Right lobe of liver (tissue), 6 donors: ENCODE measurements at places on chromosomes 12 and 14. TPM values are rescaled to one million over a fixed set of nuclear protein-coding genes. Genes with fewer than 3 reads are reported as not detected.

Gene FAIM2
- total RNA-seq, result not detected

Gene TRPV4
- total RNA-seq, result 5.3 TPM

Gene NELL2
- total RNA-seq, result not detected

Gene COQ10A
- 25.1 TPM for total RNA-seq

Gene AICDA
- not detected for total RNA-seq

Gene KRT72
- not detected for total RNA-seq

Gene KRT74
- total RNA-seq, result not detected

Gene PIP4K2C
- total RNA-seq, result 15.9 TPM

Gene HAL
- 190 TPM for total RNA-seq

Gene POLE2
- total RNA-seq, result 0.73 TPM

Gene SRRM4
- not detected for total RNA-seq

Gene RND1
- total RNA-seq, result 6.4 TPM

Gene DTX1
- total RNA-seq, result 22.8 TPM

Gene P2RX2
- not detected for total RNA-seq

DNA sequence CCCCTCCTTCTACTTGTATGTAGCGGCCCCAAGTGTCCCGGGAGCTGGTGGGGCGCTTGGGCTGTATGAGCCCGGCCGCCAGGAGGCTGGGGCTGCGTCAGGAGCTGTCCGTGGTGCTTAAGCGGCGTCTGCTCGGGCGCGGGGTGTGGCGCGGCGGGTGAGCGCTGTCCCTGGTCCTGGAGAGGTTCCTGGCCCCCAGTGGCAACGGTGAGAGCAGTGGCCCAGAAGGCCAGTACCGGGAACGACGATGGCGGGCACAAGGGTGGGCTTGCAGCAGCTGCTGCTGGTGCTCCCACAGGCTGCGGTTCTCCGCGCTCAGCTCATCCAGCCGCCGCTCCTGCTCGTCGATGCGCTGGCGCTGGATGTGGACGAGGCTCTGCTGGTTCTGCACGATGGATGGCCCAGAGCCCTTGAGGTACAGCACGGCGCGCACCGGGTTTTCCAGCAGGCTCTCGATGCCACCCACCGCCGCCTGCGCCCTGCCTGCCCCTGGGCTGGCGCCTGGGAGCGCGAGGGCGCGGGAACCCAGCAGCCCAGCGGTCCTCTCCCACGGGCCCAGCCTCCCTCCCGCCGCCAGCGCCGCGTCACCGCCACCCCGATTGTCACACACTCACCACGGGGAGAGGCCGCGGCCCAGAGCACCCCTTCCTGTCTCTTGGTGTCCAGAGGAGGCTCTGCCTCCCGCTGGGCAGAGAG is 41.9 kb upstream of the FKBP4 start:
- peak; percentile 83 for DNase-seq
- H3K4me3 ChIP-seq, result no peak overlapping the region
- H3K27me3 ChIP-seq, result no peaks in the 10 kb centered on the region
- H3K4me1 ChIP-seq, result no peaks in the 10 kb centered on the region
- no peak overlapping the region for H3K27ac ChIP-seq

DNA sequence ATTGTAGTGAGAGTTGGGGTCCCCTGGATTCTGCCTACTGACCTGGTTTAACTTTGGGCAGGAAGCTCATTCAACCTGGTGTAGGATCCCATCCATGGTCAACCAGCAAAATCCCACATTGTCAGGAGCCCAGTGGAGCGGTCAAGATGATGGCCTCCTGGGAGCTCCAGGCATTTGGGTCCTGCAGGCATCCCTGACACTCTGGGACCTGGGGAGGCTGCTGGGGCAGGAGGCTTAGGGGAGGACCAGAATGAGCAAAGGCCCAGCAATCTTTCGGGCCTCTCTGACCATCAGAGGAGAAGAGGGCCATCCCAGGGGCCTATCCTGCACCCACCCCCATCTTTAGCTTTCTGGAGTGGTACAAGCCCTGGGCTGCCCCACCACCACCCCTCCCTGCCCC is 104.0 kb downstream of the PRMT8 start:
- no peaks in the 10 kb centered on the region for H3K4me1 ChIP-seq
- no peaks in the 10 kb centered on the region for H3K36me3 ChIP-seq
- H3K27ac ChIP-seq, result no peak overlapping the region
- no peak overlapping the region for H3K4me3 ChIP-seq

DNA sequence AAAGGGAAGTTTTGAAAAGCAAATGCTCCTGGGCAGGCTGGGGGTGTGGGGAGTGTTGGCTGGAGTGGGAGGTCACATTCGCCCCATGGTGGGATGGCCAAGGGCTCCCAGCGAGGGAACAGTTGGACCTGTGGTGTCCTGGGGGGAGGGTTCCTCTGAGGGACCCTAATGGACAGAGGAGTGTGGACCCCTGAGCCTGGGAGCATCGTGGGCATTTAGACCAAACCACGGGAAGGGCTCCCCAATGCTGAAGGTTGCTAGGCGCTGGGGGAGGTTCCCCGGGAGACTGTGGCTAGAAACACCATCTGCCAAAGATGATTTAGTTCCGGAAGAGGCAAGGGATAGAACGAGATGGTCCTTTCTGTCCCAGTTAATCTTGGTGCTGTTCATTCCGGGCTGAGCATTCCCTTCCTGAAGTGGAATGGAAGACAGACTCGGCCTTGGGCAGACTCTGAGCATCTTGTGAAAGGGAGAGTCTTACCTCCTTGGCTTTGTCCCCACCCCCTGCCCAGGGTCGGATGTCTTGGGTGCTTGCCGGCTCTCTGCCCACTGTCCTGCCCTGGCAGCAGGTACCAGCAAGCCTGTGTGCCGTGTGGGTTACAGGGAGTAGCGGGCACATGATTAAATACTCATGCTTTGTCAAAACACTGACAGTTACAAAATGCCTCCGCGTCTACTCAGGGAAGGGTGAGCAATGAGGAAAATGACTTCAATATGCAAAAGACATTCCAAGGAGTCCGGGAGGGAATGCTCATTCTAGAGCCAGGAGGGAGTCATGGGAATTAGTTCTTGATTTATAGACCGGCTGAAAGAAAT is 215.9 kb downstream of the CACNA1C start:
- peaks cover 10% of the 10 kb centered on the region for H3K4me1 ChIP-seq
- no peaks in the 10 kb centered on the region for H3K36me3 ChIP-seq
- no peak overlapping the region for H3K27ac ChIP-seq
- H3K27me3 ChIP-seq, result no peaks in the 10 kb centered on the region
- DNase-seq, result no peak

- H3K4me1 ChIP-seq, result no peaks in the 10 kb centered on the region
- H3K27me3 ChIP-seq, result no peaks in the 10 kb centered on the region
- H3K36me3 ChIP-seq, result no peaks in the 10 kb centered on the region
- DNase-seq, result no peak
Observed at GRCh38 chr12:47367912-47368537, 288.3 kb upstream of the AMIGO2 start.

DNA sequence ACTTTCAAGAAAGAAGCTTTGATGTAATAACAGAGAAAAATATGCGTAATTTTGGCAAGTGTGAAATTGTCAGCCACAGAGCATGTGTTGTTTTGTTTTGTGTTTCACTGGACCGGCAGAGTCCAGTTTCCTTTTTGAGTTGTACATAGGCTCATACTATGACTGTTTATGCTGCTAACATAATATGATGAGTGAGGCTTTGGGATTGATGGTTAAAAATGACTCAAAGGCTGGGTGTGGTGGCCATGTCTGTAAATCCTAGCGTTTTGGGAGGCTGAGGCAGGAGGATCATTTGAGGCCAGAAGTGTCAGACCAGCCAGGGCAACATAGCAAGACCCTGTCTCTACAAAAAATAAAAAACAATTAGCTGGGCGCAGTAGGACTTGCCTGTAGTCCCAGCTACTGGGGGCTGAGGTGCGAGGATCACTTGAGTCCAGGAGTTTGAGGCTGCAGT is 487.9 kb downstream of the PCNX1 start:
- H3K27me3 ChIP-seq, result no peaks in the 10 kb centered on the region
- DNase-seq, result no peak
- H3K36me3 ChIP-seq, result no peaks in the 10 kb centered on the region
- peak overlapping the region; percentile 28 for H3K27ac ChIP-seq
- peaks cover 12% of the 10 kb centered on the region for H3K4me1 ChIP-seq

- no peaks in the 10 kb centered on the region for H3K36me3 ChIP-seq
- no peak overlapping the region for H3K4me3 ChIP-seq
- no peaks in the 10 kb centered on the region for H3K4me1 ChIP-seq
- DNase-seq, result no peak
- no peak overlapping the region for H3K27ac ChIP-seq
- H3K27me3 ChIP-seq, result no peaks in the 10 kb centered on the region
Observed at GRCh38 chr12:5384015-5384414, 47.9 kb upstream of the NTF3 start.

DNA sequence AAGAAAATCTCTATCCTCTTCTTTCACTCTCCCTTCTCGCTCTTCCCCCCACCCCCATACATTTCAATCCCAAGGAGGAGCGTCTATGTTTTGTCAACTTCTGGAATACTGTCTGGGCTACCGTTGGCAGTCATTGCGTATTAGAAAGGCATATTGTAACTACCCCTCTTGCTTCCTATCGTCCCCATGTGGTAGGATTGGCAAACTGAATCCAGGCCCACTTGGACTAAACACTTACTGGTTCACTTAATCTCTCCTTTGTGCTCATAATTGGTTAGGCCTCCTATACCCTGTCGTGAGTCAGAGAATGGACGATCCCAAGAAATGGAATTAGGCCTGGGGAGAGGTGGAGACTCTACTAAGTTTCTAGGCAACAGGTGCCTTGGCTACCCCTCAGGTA is 68.8 kb upstream of the SLC8A3 start:
- no peak overlapping the region for H3K27ac ChIP-seq
- no peaks in the 10 kb centered on the region for H3K36me3 ChIP-seq
- no peaks in the 10 kb centered on the region for H3K27me3 ChIP-seq
- H3K4me1 ChIP-seq, result no peaks in the 10 kb centered on the region
- no peak overlapping the region for H3K4me3 ChIP-seq

DNA sequence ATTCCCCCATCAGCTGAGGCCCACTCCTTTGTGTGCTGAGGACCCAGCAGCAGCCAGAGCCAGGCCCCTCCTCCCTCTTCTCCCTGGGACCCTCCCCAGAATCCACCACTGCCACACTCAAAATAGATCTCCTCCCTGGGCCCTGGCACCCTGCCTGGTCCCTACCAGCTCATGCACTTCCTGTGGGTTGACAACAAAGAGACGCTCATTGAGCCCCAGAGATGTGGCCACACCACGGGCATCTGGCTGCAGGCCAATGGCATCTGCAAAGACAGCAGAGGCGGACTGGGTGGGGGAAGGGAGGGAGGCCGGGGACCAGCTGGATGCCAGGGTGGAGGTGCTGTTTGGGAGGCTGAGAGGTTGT is 16.0 kb upstream of the ENDOU start:
- no peaks in the 10 kb centered on the region for H3K27me3 ChIP-seq
- H3K36me3 ChIP-seq, result no peaks in the 10 kb centered on the region
- H3K4me1 ChIP-seq, result no peaks in the 10 kb centered on the region

GRCh38 chr12:102480406-102480805 is at the start of gene IGF1:
TSS of gene IGF1 (minus strand) at chr12:102480563. CDS start at chr12:102480381, 182 bp downstream.
- no peaks in the 10 kb centered on the region for H3K4me1 ChIP-seq
- no peaks in the 10 kb centered on the region for H3K36me3 ChIP-seq
- peak within 1 kb of the TSS; percentile 87 for H3K27ac ChIP-seq
- DNase-seq, result no peak
- peak within 1 kb of the TSS; percentile 47 for H3K4me3 ChIP-seq

- no peaks in the 10 kb centered on the region for H3K27me3 ChIP-seq
- no peak overlapping the region for H3K27ac ChIP-seq
- H3K4me1 ChIP-seq, result no peaks in the 10 kb centered on the region
- no peak overlapping the region for H3K4me3 ChIP-seq
- H3K36me3 ChIP-seq, result no peaks in the 10 kb centered on the region
Observed at GRCh38 chr12:113347107-113347506, 11.3 kb upstream of the PLBD2 start.

- no peaks in the 10 kb centered on the region for H3K36me3 ChIP-seq
- H3K4me1 ChIP-seq, result no peaks in the 10 kb centered on the region
- H3K27me3 ChIP-seq, result no peaks in the 10 kb centered on the region
- no peak overlapping the region for H3K27ac ChIP-seq
Observed at GRCh38 chr12:94832780-94833681, 170.5 kb downstream of the NDUFA12 start.

- no peaks in the 10 kb centered on the region for H3K27me3 ChIP-seq
- H3K4me3 ChIP-seq, result no peak overlapping the region
- no peak for DNase-seq
Observed at GRCh38 chr14:69432364-69432763, 33.9 kb downstream of the SLC39A9 start.

- peaks cover 16% of the 10 kb centered on the region for H3K4me1 ChIP-seq
- DNase-seq, result no peak
- H3K27ac ChIP-seq, result no peak overlapping the region
- no peak overlapping the region for H3K4me3 ChIP-seq
- H3K27me3 ChIP-seq, result no peaks in the 10 kb centered on the region
Observed at GRCh38 chr12:79547044-79547734, 143.6 kb downstream of the PAWR start.

- H3K27me3 ChIP-seq, result no peaks in the 10 kb centered on the region
- no peaks in the 10 kb centered on the region for H3K4me1 ChIP-seq
- DNase-seq, result no peak
- H3K36me3 ChIP-seq, result no peaks in the 10 kb centered on the region
- H3K4me3 ChIP-seq, result no peak overlapping the region
Observed at GRCh38 chr14:92173668-92174067, 51.9 kb downstream of the CPSF2 start.

DNA sequence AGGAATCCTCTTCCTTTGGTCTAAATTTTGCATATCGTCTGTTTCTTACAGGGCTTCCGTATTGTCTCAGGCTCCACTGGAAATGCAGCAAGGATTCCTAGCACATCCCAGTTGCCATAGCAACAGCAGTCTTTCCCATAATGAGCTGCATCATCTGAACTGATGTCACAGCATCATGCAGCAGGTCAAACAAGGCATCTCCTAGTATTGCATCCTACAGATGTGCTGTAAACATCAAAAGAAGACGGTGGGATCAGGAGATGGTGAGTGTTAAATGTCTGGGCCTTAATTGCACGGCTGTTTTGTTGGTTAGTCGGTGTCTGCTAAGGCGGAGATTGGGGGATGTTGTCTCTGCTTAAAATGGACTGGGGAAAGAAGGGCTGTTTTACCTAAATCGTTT is at the start of gene AKAP6:
Gene AKAP6 (plus strand): TSS at position 153 of the 400 bp plus-strand sequence. CDS start 104,196 bp downstream, outside the sequence.
- no peak for DNase-seq
- no peak within 1 kb of the TSS for H3K4me3 ChIP-seq
- no peaks in the 10 kb centered on the region for H3K4me1 ChIP-seq
- H3K27me3 ChIP-seq, result no peaks in the 10 kb centered on the region

DNA sequence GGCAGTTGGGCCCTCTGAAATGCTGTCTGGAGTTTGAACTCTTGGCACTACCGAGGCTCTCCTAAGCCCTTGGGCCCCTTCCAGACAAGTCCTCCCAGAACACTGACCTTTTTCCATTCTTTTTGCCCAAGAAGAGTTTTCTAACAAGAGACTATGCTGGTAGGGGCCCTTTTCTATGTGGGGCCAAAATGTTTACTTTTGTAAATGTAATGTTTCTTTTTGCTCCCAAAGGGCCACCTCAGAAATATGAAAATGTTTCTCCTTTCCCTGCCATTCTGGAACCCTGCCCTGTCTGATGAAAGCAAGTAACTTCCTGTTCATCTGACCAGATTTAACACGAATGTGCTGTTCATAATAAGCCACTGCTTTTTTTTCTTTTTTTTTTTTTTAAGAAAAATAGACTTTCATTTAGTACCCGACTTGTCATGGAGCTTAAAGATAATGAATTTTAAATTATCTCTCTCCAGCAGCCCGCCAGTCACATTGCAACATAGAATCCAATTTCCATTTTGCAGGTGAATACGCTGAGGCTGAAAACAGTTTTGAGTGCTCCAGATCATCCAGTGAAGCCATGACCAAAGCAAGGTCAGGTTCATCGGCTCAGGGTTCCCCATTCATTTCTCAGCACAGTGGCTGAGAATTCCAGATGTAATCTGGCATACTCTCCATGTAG is 169.9 kb downstream of the DPF3 start:
- H3K36me3 ChIP-seq, result no peaks in the 10 kb centered on the region
- DNase-seq, result no peak
- no peak overlapping the region for H3K4me3 ChIP-seq
- H3K4me1 ChIP-seq, result no peaks in the 10 kb centered on the region
- no peak overlapping the region for H3K27ac ChIP-seq
